GM18507 (cell line): ENCODE measurements at places on chromosomes 12 and 14.

GRCh38 chr14:67999290-67999689 is 179.7 kb downstream of the RAD51B start:
- DNase-seq, result no peak

DNA sequence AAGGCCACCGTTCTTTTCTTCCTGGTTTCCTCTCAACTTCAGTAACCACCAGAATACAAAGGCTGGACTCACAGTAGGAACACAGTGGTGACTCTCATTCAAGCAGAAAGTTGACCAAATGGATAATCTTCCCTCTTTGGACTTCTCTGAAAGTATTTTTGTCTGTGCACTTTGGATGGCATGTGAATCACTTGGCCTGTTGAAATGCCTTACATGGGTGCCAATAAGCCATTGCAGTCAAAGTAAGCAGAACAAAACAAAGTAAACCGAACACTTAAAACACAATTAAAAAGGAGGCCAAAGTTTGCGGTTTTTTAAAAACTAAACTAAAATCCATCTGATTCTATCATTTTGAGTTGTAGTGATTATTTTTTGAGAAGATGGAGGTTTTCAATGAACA is 370.1 kb upstream of the DDHD1 start:
- DNase-seq, result no peak

DNA sequence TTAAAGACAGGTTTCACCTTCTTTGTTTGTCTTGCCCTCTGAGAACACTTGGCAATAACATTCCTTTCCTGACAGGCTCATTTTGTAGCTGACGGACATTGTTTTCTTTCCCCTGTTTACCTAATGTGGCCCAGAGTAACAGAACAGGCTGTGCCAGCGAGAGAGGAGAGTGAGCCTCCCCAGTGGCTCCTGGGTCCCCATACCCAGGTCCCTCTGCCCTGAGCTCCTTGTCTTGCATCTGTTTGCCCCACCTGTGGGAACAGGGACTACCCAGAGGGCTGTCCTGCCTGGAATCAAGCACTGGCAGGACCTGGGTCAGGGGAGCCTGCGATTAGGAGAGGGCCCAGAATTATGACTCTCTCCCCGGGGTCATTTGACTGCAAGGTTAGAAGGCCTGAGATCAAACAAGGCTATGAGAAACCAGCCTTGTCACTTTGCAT is 222.9 kb downstream of the ZFP36L1 start:
- no peak for DNase-seq

- DNase-seq, result no peak
These were observed 11.0 kb upstream of the CELA1 start for GRCh38 chr12:51357374-51358047.

- DNase-seq, result no peak
These were observed 140.6 kb downstream of the EGLN3 start for GRCh38 chr14:33810308-33810707.

DNA sequence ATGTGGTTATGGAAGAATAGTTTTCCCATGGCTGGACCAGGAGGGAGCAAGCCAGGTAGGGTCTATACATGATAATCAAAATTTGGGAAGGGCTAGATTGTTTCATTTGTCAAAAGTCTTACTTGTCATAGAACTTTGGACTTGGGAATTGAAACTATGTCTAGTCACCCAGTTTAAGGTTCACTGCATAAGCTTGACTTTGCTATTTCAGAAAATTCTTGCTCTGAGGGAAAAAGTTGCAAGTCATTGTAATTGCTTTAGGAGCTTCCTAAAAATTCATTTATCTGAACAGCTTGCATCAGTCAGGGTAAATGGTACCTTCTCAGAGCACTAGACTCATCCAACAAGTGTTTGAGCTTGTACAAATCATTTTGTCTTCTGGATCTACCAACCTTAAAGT is 1194.7 kb downstream of the GALC start:
- DNase-seq, result no peak

DNA sequence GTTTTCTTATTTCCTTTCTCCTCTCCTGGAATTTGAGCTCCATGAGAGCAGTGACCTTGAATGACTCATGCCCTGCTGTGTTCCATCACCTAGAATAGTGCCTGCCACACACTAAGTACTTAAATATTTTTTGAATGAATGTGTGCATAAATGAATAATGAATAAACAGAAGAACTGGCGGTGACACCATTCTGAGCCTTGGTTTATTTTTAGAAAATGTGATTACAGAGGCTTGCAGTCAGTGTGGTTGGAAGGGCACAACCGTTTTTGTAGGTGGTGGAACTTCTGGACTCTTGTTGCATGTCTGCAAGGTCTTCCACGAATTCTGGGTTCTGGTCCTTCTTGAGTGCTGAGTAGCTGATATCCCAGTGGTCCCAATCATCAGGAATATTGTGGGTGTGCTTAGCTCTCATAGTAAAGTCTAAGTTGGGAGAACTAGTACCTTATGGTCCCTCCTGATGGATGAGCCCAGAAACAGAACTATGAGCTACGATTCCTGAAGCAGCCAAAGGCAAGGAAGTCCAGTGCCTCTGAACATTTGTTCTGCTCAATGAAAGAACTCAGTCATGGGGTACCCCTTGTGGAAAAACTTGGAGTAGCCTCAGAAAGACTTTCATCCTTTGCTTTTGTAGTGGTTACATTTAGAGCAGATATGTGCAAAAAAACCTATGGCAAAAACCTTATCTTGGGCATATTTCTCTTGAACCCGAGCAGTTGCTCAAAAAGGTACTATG is 28.8 kb upstream of the BHLHE41 start:
- no peak for DNase-seq

GRCh38 chr12:117438809-117439208 is 77.4 kb upstream of the NOS1 start:
- no peak for DNase-seq

DNA sequence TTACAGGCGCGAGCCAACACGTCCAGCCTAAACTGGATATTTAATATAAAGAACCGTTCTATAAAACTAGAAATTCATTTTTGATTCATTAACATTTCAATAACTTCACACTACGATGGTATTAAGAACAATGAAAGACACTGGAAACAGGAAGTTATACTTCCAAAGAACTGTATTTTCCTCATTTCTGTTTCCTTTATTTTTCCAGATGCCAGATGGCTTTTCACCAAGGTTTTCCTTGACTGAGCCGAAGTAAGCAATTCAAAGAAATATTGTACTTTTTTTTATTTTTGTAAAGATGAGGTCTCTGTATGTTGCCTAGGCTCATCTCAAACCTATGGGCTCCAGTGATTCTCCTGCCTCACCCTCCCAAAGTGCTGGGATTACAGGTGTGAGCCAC is 28.2 kb downstream of the EEA1 start:
- DNase-seq, result no peak

GRCh38 chr14:73236157-73236556 is 1.1 kb upstream of the PAPLN start:
- no peak for DNase-seq

- no peak for DNase-seq
These were observed 3.7 kb downstream of the BATF start for GRCh38 chr14:75525969-75526368.

- DNase-seq, result no peak
These were observed 5.3 kb downstream of the TBX3 start for GRCh38 chr12:114678718-114679117.

GRCh38 chr12:21766403-21766802 is 8.1 kb downstream of the KCNJ8 start:
- no peak for DNase-seq
